GM23248 (cell line): ENCODE measurements at places on chromosomes 16 and 17.
A peak's percentile ranks its signal among the peaks of the same experiment; 100 is the strongest.

GRCh38 chr17:8632061-8632460, 1.5 kb upstream of the MYH10 start:
- H3K27ac ChIP-seq, result no peak overlapping the region
- H3K36me3 ChIP-seq, result no peaks in the 10 kb centered on the region
- peaks cover 9% of the 10 kb centered on the region; the same call in 1 of the 2 replicates for H3K4me1 ChIP-seq
- DNase-seq, result no peak
- no peak overlapping the region for H3K4me3 ChIP-seq

DNA sequence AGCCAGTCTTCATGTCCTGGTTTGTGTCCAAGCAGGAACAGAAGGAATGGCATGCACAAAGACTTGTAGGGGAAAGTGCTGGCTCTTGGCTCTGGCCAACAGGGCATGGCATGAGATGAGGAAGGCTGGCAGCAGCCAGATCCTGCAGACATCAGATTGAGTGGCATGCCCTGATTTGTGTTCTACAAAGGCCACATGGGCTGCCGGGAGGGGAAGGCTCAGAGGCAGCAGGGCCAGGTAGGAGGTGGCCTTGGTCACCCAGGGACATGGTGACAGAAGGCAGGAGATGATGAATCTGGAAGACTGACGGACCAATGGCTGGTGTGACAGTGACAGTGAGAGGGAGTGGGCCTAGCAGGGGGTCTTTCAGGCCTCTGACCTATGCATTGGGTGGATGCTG, 33.7 kb downstream of the SMPD3 start:
- no peak for DNase-seq
- H3K36me3 ChIP-seq, result no peaks in the 10 kb centered on the region
- H3K4me3 ChIP-seq, result no peak overlapping the region
- no peaks in the 10 kb centered on the region; the same call in 1 of the 2 replicates for H3K27me3 ChIP-seq
- 0 out of 2 replicates have a peak, but pooled peaks cover 9% of the 10 kb centered on the region for H3K4me1 ChIP-seq

DNA sequence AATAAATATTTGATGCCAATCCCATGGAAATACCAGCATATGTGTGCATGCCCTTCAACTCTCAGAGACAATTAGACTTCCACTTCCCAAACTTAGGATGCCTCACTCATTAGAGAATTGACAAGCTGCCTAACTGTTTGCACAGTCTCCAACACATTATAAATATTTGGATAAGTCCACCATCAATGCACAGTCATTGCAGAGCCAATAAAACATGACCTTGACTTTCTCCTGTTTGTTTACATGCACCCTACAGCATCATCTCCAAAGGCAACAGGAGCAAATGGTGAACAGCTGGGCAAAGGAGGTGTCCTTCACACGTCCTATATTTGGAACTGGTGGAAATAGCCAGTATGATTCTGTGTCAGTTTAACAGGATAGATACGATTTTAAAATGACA, 804.4 kb upstream of the RBFOX1 start:
- no peaks in the 10 kb centered on the region for H3K27me3 ChIP-seq
- no peak overlapping the region for H3K27ac ChIP-seq
- H3K4me3 ChIP-seq, result no peak overlapping the region
- no peaks in the 10 kb centered on the region for H3K4me1 ChIP-seq
- DNase-seq, result no peak

DNA sequence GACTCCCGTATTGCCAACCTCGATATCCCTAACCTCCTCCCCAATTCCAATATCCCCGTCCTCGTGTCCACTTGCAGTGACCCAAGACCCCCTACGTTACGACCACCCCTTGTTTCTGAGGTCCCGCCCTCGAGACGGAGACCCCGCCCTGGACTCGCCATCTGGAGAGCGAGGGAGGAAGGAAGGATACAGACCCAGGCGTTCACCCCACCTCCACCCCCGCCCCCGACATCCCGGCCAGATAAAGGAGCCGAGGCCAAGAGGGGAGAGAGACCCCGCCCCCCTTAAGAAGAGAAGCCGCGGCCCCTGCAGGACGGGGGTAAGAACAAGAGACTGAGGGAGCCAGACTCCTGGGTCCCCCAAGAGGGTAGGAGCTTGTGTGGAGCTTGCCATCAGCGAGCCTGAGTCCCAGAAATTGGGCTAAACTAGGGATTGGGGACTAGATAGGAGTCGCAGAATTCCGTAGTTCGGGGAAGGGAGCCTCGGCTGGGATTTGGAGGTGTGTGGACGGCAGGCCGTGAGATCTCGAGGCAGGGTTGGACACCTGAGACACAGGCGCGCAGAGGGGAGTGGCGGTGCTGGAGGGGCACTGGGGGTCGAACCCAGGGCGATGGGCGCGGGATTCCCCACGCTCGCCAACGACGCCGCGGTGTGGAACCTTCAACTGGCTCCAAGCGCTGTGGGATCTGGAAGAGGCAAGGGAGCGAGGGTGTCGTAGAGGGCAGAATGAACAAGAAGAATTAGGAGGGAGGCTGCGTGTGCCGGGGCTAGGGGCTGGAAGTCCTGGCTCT, at the start of gene BCL6B:
Gene BCL6B, plus strand, starts transcription at position 270 of the 791 bp plus-strand sequence. CDS start 622 bp downstream, outside the sequence.
- H3K4me3 ChIP-seq, result peak within 1 kb of the TSS; percentile 61
- no peaks in the 10 kb centered on the region for H3K27me3 ChIP-seq
- no peak within 1 kb of the TSS for H3K27ac ChIP-seq
- H3K4me1 ChIP-seq, result peaks cover 23% of the 10 kb centered on the region; the same call in 1 of the 2 replicates
- no peaks in the 10 kb centered on the region for H3K36me3 ChIP-seq

- H3K4me3 ChIP-seq, result no peak overlapping the region
- no peaks in the 10 kb centered on the region for H3K27me3 ChIP-seq
- peak; percentile 21 for DNase-seq
- no peak overlapping the region for H3K27ac ChIP-seq
- H3K4me1 ChIP-seq, result peaks cover 14% of the 10 kb centered on the region
Observed at GRCh38 chr16:64159976-64160375, 961.9 kb downstream of the CDH11 start.

GRCh38 chr17:31095236-31096105, 694 bp downstream of the NF1 start:
- DNase-seq, result peak; percentile 78
- H3K4me1 ChIP-seq, result peaks cover 11% of the 10 kb centered on the region; the same call in 1 of the 2 replicates
- H3K36me3 ChIP-seq, result no peaks in the 10 kb centered on the region

DNA sequence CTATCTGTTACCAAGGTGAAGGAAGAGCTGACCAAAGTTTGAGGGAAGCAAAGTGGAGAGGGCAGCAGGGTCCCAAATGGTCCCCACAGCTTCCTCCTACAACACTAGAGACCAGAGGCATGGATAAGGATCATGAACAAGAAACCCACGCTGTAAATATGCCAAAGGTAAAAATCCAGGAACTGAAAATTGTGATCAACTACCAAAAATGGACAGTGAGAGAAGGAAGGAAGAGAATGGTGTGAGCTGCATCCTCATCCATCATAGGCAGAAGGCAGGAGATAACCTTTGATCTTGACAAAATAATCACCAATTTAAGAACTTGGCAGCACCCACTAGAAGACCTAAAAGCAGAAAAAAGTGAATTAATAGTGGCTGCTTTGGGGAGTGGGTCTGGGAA, 66.2 kb downstream of the CYTH1 start:
- peaks cover 30% of the 10 kb centered on the region for H3K4me1 ChIP-seq
- H3K4me3 ChIP-seq, result no peak overlapping the region
- no peaks in the 10 kb centered on the region for H3K27me3 ChIP-seq

GRCh38 chr17:49414271-49414621, 436 bp downstream of the PHB1 start:
- peaks cover 7% of the 10 kb centered on the region for H3K4me1 ChIP-seq
- H3K27ac ChIP-seq, result no peak overlapping the region
- H3K4me3 ChIP-seq, result peak overlapping the region; percentile 97

- no peak for DNase-seq
- no peak overlapping the region for H3K4me3 ChIP-seq
- no peak overlapping the region for H3K27ac ChIP-seq
- no peaks in the 10 kb centered on the region for H3K36me3 ChIP-seq
Observed at GRCh38 chr17:79435962-79436361, 174.9 kb downstream of the RBFOX3 start.

DNA sequence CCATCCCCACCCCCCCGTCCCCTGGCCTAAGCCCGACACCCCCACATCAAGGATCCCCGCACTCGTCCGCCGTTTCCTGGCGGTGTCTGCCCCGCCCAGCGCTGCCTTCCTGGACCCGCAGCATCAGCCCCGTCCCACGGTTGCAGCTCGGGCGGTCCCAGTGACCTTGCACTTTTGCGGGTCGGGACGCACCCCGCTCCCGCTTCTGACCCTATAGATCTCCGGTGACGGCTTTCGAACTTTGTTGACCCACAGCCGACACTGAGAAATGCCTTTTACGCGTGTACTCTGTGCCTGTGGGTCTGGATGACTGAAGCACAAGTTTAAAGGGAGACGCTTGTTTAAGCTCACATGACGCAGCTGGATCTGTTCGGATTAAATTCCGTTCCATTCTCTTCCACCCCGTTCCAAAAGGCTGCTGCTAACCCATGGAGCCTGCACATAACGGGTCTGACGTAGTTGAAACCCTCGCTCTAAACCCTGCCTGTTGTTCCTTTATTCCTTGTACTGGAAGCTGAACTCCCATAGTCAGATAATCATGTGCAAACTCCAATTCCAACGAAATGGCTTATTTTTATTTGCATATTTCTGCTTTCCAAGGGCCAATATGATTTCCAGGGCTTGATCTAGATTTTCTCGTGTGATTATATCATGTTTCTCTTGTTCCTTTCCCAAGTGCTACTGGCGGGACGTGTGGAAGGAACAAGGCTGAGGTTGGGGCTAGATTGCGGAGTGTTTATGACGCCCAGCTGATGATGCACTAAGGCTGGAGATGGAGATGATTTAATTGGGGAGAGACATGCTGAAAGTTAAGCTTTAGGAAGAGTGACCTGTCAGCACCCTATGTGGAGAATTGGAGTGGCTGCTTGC, 834 bp downstream of the FLYWCH1 start:
- no peaks in the 10 kb centered on the region for H3K27me3 ChIP-seq
- peak; percentile 84 for DNase-seq
- H3K27ac ChIP-seq, result peak overlapping the region; percentile 76
- H3K4me1 ChIP-seq, result peaks cover 22% of the 10 kb centered on the region

- no peak overlapping the region for H3K4me3 ChIP-seq
- peak; percentile 90 for DNase-seq
- no peaks in the 10 kb centered on the region for H3K27me3 ChIP-seq
- H3K27ac ChIP-seq, result no peak overlapping the region
- H3K36me3 ChIP-seq, result peaks cover 12% of the 10 kb centered on the region; the same call in 1 of the 2 replicates
Observed at GRCh38 chr16:106623-107324, 28.7 kb downstream of the MPG start.

- no peak overlapping the region for H3K27ac ChIP-seq
- H3K4me1 ChIP-seq, result no peaks in the 10 kb centered on the region
Observed at GRCh38 chr16:21076186-21076883, 74.3 kb downstream of the DNAH3 start.

- DNase-seq, result no peak
- H3K27ac ChIP-seq, result no peak overlapping the region
- no peaks in the 10 kb centered on the region for H3K27me3 ChIP-seq
- peaks cover 8% of the 10 kb centered on the region; the same call in 1 of the 2 replicates for H3K4me1 ChIP-seq
Observed at GRCh38 chr17:13750816-13751793, 149.4 kb upstream of the HS3ST3A1 start.

- peaks cover 23% of the 10 kb centered on the region for H3K27me3 ChIP-seq
- no peak overlapping the region for H3K27ac ChIP-seq
- no peaks in the 10 kb centered on the region for H3K36me3 ChIP-seq
- no peak for DNase-seq
- H3K4me1 ChIP-seq, result no peaks in the 10 kb centered on the region
Observed at GRCh38 chr17:77036136-77036840, 104.5 kb upstream of the SEC14L1 start.

DNA sequence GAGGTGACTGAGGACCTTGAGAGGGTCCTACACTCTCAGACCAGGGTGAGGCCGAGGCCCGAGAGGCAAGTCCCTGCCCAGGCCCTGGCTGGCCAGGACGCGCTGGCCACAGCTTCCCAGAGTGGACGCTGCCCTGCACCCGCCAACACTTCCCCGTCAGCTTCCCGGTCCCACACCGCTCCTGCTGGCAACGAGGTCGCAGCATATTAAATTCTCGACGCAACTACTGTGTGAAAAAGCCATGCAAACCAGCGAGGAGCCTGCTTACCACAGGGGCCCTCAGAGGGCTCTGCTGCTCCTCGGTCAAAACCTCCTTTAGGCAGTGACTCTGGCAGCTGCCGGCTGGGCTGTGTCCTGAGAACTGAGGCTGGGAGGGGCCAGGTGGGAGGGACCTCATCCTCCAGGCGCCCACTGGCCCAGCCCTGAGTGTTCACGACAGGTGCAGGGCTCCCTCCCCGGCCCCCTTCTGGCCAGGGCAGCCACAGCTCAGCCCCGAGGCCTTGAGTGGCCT, 2.1 kb upstream of the TEX19 start:
- H3K4me1 ChIP-seq, result no peaks in the 10 kb centered on the region
- no peaks in the 10 kb centered on the region for H3K36me3 ChIP-seq
- H3K4me3 ChIP-seq, result no peak overlapping the region
- DNase-seq, result no peak

DNA sequence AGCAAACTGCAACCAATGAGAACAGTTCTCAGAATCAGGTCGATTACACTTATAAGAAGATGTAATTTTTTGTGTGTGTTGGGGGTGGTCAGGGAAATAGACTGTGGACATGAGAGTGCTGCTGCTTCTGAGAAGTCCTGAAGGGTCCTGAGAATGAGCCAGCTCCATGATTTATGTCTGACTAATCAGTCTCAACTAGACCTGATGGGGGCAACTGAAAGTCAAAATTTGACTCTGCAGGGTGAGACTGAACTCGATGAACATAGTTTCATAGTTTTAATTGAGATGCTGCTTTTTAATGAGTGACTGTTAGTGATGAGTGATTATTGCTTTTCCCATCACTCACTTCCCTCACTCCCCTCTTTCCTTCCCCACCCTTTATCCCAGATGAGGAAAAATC, 37.3 kb downstream of the SMARCE1 start:
- no peaks in the 10 kb centered on the region for H3K36me3 ChIP-seq
- H3K4me1 ChIP-seq, result no peaks in the 10 kb centered on the region
- no peak overlapping the region for H3K4me3 ChIP-seq
- no peak for DNase-seq

- no peaks in the 10 kb centered on the region for H3K4me1 ChIP-seq
- no peaks in the 10 kb centered on the region; the same call in 1 of the 2 replicates for H3K36me3 ChIP-seq
- no peak for DNase-seq
- H3K4me3 ChIP-seq, result no peak overlapping the region
- no peak overlapping the region for H3K27ac ChIP-seq
Observed at GRCh38 chr17:64041912-64042311, 21.5 kb upstream of the ICAM2 start.

- peaks cover 8% of the 10 kb centered on the region for H3K4me1 ChIP-seq
- DNase-seq, result no peak
- no peaks in the 10 kb centered on the region for H3K36me3 ChIP-seq
- H3K27me3 ChIP-seq, result no peaks in the 10 kb centered on the region
- H3K27ac ChIP-seq, result no peak overlapping the region
- H3K4me3 ChIP-seq, result no peak overlapping the region
Observed at GRCh38 chr17:50111673-50112655, 16.8 kb downstream of the PDK2 start.

DNA sequence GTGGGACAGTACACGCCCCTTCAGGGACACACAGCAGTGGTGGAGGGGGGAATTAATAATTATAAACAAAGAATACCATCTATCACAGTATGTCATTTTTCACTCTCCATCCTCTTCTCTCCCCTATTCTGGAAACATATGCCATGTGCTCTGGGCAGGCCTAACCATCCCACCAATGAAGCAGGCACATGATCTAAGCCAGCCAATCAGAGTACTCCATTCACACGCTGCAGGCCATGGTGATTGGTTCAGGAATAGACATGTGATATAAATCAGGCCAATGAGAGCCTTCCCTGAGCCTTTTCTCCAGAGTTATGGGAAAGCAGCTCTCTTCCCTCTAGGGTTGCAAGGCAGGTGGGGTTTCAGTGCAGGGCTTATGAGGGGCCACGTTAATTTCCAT, 36.5 kb downstream of the GSG1L start:
- H3K36me3 ChIP-seq, result no peaks in the 10 kb centered on the region
- DNase-seq, result no peak
- H3K4me3 ChIP-seq, result no peak overlapping the region

- H3K27me3 ChIP-seq, result no peaks in the 10 kb centered on the region
- H3K36me3 ChIP-seq, result no peaks in the 10 kb centered on the region
- no peak for DNase-seq
- no peak overlapping the region for H3K4me3 ChIP-seq
- no peaks in the 10 kb centered on the region for H3K4me1 ChIP-seq
Observed at GRCh38 chr16:51287121-51287755, 136.2 kb upstream of the SALL1 start.
